PC-9 (cell line): ENCODE measurements at places on chromosomes 12 and 14. TPM values are rescaled to one million over a fixed set of nuclear protein-coding genes. Genes with fewer than 3 reads are reported as not detected.

DNA sequence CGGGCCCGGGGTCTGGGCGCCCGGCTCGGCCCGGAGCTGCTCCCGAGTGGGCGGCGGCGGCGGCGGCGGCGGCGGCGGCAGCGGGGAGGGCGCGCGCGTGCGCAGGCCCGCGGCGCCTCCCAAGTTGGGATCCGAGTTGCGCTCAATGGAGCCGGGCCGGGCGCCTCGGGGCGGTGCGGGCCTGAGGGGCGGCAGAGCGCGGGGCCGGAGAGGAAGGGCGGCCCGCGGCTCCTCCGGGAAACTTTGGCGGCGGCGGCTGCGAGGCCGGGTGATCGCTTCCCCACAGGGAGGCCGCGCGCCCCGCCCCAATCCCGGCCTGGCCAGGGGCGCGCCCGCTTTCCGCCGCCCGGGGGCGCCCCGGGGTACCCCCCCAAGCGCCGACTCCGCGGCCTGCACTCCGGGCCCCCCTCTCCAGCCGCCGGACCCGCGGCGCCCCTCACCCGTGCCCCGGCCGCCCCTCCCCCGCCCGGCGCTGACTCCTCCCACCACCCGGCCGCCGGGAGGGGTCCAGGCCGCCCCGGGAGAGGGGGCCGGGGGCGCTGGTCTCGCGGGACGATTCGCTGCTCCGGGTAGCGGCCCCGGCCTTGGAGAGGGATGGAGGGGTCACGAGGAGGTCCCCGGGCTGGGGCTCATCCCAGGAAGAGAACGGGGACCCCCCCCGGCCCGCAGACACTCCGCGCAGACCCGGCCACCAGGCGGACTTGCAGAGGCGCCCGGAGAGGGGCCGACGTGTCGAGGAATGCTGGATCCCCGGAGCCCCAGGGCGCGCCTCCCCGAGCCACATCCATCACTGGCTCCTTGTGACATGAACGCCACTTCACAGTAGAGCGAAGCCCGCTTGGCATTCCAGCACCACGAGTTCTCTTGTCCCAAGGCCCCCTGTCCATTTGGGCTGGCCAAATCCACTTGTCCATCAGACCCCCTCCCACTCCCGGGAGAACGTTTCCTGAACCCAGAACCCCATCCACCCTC is at the start of gene RILPL1:
RILPL1 (minus strand) TSS at position 48 of the 972 bp plus-strand sequence. CDS start 237 bp downstream, outside the sequence.
- peak; percentile 57 for DNase-seq
- no peak within 1 kb of the TSS for H3K27ac ChIP-seq
- peaks cover 11% of the 10 kb centered on the region; the same call in 1 of the 2 replicates for H3K4me1 ChIP-seq
- H3K36me3 ChIP-seq, result no peaks in the 10 kb centered on the region

- H3K27ac ChIP-seq, result no peak overlapping the region
- no peaks in the 10 kb centered on the region for H3K4me1 ChIP-seq
- H3K4me3 ChIP-seq, result no peak overlapping the region
These were observed 269.0 kb downstream of the KCNH5 start for GRCh38 chr14:62776300-62776699.

CPNE6 gene
- not detected in 2 replicates for total RNA-seq

- no peak for DNase-seq
- H3K4me1 ChIP-seq, result no peaks in the 10 kb centered on the region
- H3K4me3 ChIP-seq, result no peak overlapping the region
- no peaks in the 10 kb centered on the region for H3K27me3 ChIP-seq
These were observed 65.1 kb upstream of the TRHDE start for GRCh38 chr12:72207079-72207478.

MIP gene
- total RNA-seq, result not detected in 2 replicates

ZNF385A gene
- 17.2 and 18.0 TPM in 2 replicates for total RNA-seq

DNA sequence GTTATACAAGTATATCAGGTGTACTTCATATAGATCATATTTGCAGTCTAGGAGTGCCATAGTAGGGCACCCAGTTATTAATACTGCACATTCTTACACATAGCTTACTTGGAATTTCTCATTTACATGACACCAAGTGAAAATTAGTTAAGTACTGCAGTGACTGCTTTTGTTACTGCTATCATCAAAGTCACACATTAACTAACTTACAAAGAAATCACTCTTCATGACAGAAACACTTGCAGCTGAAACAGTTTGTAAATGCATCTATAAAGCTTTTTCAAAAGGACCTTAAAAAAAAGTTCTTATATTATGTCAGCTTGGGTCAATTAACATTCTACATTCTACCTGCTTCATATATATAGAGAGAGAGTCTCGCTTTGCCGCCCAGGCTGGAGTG is 17.8 kb upstream of the RFC5 start:
- H3K4me3 ChIP-seq, result no peak overlapping the region
- no peaks in the 10 kb centered on the region for H3K4me1 ChIP-seq
- H3K27ac ChIP-seq, result no peak overlapping the region
- no peak for DNase-seq

DNA sequence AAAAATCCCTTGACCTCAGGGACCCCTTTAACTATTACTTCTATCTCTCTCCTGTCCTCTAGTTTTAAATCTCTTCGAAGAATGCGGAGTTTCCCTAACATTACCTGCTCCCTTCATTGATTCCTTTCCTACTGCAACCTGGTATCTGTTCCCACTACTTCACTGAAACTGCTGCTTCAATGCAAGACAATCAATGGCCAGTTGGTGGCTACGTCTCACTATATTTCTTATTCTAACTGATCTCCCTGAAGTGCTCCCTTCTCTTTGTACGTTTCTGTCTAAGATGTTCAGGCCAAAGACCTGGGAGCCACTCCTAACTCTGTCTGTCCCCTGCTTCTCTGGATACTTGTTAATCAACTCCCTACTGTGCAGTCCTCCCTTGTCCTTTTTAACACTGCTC is 10.3 kb upstream of the KCNA1 start:
- H3K36me3 ChIP-seq, result no peaks in the 10 kb centered on the region
- no peak for DNase-seq
- H3K4me3 ChIP-seq, result no peak overlapping the region

DNA sequence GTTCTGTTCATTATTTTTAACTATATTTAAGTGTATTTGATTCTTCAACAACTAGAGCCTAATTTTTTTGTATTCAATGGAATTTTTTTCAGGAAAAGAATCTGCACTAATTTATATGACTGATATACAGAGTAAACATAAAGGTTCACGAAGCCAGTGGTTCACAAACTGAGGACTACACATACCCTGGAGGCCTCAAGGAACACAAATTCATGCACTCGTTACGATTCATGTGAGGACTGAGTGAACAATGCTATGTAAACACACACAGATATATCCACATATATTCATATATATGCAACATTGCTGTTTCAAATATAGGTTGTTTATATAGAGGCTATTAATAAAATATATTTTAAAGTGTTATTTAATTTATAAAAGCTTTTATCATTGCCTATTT is 137.8 kb downstream of the PHLDA1 start:
- DNase-seq, result no peak
- H3K27me3 ChIP-seq, result no peaks in the 10 kb centered on the region
- H3K4me1 ChIP-seq, result peaks cover 39% of the 10 kb centered on the region
- no peaks in the 10 kb centered on the region for H3K36me3 ChIP-seq
- H3K4me3 ChIP-seq, result no peak overlapping the region
- H3K27ac ChIP-seq, result no peak overlapping the region

DNA sequence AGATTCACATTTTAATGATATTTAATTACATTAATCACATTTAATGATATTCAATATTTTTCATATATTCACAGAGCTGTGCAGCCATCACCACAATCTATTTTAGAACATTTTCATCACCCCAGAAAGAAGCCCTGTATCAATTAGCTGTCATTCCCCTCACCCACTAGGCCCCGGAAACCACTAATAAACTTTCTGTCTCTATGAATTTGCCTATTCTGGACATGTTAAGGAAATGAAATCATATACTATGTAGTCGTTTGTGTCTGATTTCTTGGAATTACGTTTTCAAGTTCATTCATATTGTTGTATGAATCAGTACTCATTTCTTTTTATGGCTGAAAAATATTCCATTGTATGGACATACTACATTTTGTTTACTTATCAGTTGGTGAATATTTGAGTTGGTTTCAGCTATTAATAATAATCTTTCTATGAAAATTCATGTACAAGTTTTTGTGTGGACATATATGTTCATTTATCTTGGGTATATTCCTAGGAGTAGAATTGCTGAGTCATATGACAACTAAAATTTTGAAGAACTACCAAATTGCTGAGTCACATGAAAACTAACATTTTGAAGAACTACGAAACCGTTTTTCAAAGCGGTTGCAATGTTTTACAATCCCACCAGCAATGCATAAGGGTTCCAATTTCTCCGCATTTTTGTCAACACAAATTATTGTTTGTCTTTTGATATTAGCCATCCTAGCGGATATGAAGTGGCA is 11.7 kb upstream of the OTOGL start:
- no peak overlapping the region for H3K27ac ChIP-seq
- no peak overlapping the region for H3K4me3 ChIP-seq
- no peaks in the 10 kb centered on the region for H3K4me1 ChIP-seq
- H3K36me3 ChIP-seq, result no peaks in the 10 kb centered on the region

SDR39U1 gene
- total RNA-seq, result 14.8 and 17.2 TPM in 2 replicates

MYF6 gene
- total RNA-seq, result not detected in 2 replicates

GRCh38 chr12:2804393-2805142 is 7.9 kb upstream of the ITFG2 start:
- no peak for DNase-seq
- H3K36me3 ChIP-seq, result peaks cover 44% of the 10 kb centered on the region
- H3K27ac ChIP-seq, result no peak overlapping the region
- H3K27me3 ChIP-seq, result no peaks in the 10 kb centered on the region
- H3K4me3 ChIP-seq, result no peak overlapping the region

GRCh38 chr12:124518051-124518932 is 49.1 kb downstream of the NCOR2 start:
- peak overlapping the region; percentile 59 for H3K4me3 ChIP-seq
- H3K36me3 ChIP-seq, result 0 out of 2 replicates have a peak, but pooled peaks cover 5% of the 10 kb centered on the region
- H3K27ac ChIP-seq, result peak overlapping the region; percentile 91
- H3K4me1 ChIP-seq, result peaks cover 54% of the 10 kb centered on the region
- no peaks in the 10 kb centered on the region for H3K27me3 ChIP-seq
